ACHN (cell line): ENCODE measurements at places on chromosomes 3 and 15.
A peak's percentile ranks its signal among the peaks of the same experiment; 100 is the strongest.

DNA sequence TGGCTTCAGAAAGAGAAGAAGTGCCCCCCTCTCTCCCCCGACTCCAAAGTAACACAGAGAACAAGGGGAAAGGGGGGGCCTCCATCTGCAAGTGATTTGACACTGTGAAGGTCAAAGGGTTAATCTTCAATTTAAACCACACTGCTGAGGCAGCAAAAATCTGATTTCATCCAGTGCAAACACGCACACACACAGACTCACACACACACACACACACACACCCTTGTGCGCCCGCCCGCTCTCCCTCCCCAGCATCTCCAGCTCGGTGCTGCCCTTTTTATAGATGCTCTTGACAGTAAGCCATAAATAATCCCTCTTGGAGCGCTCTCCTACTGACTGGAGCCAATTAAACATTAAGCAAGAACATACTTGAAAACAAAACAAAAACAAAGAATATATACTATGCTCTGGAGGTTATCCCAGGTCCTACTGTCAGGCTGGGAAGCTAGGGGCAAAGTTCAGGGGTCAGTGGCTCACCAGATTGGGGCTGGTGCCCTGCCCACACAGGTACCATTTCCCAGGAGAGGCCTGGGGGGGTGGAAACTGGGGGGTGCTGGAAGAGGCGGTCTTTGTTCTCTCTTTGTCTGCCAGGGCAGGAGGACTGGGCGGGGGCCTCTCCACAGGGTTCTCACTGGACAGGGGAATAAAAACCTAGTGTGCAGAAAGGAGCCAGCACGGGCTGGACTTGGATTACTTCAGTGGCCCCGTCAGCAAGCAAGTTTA lies 16.3 kb downstream of the BMF start:
- DNase-seq = no peak

GRCh38 chr3:47318916-47319315 lies 36.2 kb downstream of the KLHL18 start:
- DNase-seq = no peak

DNA sequence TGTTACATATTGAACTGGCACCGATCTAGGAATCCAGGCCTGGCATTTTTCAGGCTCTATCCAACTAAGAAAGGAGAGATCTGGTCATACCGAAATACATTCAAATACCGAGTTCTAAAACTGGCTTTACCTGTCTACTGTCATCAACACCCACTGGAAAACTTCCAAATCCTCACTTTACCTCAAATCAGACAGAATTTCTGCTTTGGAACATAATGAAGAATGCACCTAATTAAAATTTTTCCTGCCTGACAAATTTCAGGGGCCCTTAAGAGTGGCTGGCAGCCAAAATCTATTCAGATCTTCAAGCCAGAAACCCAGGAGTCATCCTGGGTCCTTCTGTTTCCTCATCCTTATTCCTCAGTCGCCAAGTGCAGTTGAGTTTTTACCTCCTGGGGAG lies 198.6 kb upstream of the FEZF2 start:
- DNase-seq = no peak

DNA sequence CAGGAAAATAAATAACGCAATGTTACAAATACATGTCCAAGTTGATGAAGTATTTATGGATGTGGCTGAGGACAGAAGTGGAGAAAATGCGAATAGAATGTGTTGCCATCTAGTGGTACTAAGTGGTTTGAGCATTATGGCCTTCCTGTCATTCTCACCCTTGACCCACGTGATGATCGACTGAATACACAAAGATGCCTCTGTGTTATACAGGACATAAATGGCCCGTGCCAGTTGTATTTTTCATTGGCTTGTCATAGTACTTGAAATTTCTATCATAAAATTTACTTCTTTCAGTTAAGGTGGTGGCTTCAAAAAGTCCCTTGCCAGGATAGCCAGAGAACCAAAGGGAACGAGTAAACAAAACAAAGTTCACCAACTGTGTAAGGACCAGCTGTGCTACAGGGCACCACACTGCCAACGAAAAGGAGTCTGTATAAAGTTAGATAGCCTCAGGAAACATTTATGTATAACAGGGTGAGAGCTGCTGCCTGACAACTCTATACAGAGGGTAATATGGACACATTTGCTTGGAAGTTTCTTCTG lies 103.7 kb downstream of the MYH15 start:
- no peak for DNase-seq

- DNase-seq = no peak
Observed at GRCh38 chr15:90837094-90837493, 31.3 kb upstream of the FURIN start.

DNA sequence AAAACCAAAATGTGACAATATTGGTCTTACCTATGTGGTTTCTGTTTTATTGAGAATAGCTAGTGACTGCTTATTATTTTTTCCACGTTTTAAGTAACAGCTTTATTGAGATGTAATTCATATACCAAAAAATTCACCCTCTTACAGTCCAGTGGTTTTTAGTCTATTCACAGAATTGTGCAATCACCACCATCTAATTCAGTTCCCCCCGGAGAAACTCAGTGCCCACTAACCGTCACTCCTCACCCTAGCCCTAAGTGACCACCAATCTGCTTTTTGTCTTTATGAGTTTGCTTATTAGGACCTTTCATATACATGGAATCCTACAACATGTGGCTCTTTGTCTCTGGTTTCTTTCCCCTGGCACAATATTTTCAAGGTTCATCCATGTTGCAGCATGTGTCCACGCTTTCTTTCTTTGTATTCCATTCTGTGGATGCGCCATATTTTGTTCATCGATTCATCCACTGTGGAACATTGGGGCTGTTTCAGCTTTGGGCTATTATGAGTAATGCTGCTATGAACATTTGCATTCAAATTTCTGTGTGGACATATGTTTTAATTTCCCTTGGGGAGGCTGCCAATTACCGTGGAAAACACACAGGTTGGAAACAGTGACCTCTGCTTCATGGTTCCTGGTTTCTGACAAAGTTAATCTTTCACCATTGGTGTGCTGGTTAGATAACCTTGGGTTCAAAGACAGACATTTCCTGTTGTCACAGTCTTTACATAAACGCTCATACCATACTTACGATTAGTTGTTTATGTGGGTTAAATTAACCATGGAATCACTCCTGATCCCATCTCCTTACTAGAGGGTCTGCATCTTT lies 3.2 kb upstream of the BCL2L10 start:
- DNase-seq = peak; percentile 12
